ENCODE measurements at places on chromosomes 2 and 18. TPM values are rescaled to one million over a fixed set of nuclear protein-coding genes. Genes with fewer than 3 reads are reported as not detected.

- no peak for DNase-seq
Measured at GRCh38 chr2:149421791-149422190, 91.4 kb downstream of the LYPD6 start.

DNA sequence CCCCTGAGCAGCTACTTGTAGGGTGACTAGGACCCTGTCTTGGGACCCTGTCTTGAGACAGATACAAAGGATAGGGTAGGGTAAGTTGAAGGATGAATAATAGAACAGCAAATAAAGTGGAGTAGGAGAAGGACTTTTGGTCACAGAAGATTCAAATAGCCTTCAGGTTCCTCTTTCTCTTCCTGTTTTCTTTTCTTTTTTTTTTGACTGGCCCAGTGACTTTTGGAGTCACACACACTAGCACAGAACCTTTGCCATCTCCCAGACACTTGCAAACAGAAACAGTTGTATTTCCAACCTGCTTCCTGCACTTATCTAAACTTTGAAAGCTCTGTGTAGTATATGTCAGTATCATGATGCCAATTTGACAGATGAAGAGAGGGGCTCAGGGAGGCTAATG is 108.2 kb downstream of the TDRD15 start:
- no peak for DNase-seq

GRCh38 chr2:86221066-86221684 is 21.9 kb downstream of the MRPL35 start:
- DNase-seq = peak; percentile 64

DNA sequence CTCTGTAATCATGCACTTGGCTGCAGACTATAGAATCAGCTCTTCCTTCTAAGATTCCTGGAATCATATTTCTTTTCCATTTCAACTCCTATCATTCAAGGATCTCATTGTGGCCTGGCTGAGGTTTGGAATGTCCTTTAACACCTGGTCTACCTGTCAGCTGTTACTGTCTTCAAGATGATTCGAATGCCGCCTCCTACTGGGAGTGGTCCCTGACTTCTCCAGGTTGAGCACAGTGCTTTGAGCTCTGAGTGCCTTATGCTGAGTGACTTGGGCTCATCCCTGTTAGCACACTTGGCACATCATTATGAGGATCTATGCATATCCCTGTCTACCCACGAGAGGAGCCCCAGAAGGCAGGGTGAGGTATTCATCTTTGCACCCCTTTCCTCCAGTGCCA is 87.6 kb downstream of the MARCHF4 start:
- no peak for DNase-seq

GRCh38 chr18:54388203-54389142 is 30.8 kb downstream of the C18orf54 start:
- no peak for DNase-seq

GRCh38 chr2:142878031-142878678 is 691 bp downstream of the KYNU start:
- DNase-seq = no peak

- no peak for DNase-seq
Measured at GRCh38 chr2:233189025-233189424, 62.4 kb upstream of the ATG16L1 start.

GRCh38 chr2:120675460-120676130 is 60.1 kb upstream of the GLI2 start:
- peak; percentile 67 for DNase-seq

GRCh38 chr18:72544092-72544886 is at the start of gene CBLN2:
TSS of gene CBLN2 (minus strand) at chr18:72544342. CDS start at chr18:72542160, 2,182 bp downstream.
- peak; percentile 77 for DNase-seq

GRCh38 chr2:17916584-17916983 is 38.1 kb downstream of the KCNS3 start:
- no peak for DNase-seq

GRCh38 chr2:10223932-10224720 is 78.6 kb upstream of the HPCAL1 start:
- DNase-seq = no peak

DNA sequence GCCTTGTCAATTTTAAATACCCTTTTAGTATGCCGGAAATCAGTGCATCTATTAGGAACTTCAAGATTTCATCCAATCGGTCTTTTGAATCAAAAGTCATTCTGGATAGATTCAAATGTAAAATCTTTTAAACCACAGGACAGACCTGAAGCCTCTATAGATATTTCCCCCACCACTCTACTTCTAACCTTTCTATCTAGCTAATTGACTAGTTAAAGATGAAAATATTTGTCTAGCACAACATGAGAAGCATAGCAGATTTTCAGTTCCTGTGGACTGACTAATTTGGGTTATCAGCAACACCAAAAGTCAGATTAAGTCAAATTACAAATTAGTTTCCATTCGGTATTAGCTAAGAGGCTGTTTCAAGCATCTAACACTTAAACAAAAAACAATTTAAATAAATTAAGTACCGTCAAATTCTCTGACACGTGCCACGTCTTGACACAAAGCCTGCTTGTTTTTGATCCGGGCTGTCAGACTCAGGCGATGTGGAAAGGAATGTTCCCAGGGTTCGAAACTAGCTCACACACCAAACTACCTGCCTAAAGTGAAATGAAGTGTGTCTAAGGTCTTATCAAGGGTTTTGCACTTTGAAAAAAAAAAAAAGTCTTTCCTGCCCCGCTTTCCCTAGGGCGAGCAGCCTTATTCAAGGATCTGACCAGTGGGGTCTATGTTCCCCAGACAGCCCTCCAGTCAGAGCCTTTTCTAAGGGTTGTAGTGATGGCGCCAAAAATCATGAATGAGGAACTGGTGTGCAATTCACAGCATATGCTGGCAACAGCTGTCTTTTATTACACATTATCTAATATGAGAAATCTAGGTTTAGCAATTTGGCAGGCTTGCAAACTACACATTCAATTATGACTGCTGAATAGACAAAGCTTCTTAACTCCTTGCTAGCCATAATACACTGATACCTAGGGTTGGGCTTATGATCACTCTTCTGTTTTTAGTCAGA is 4.7 kb downstream of the CYTIP start:
- no peak for DNase-seq

- DNase-seq = no peak
Measured at GRCh38 chr2:121890041-121890440, 134.6 kb downstream of the TSN start.

DNA sequence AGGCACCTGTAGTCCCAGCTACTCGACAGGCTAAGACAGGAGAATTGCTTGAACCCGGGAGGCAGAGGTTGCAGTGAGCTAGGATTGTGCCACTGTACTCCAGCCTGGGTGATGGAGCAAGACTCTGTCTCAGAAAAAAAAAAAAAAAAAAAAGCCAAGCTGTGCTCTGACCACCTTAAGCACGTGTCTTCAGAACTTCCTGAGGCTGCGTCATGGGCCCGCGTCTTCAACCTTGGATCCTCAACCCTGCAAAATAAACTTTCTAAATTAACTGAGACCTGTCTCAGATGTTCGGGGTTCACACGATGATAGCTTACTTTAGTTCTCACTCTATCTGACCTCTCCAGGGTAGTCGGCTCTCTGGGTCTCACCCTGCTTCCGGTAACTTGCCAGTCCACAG is 65.8 kb upstream of the CABLES1 start:
- DNase-seq = no peak

- no peak for DNase-seq
Measured at GRCh38 chr2:222982010-222982908, 69.7 kb upstream of the KCNE4 start.

- no peak for DNase-seq
Measured at GRCh38 chr18:67600181-67601180, 84.0 kb upstream of the DSEL start.

GRCh38 chr2:43136011-43136799 is 90.2 kb downstream of the ZFP36L2 start:
- DNase-seq = no peak

DNA sequence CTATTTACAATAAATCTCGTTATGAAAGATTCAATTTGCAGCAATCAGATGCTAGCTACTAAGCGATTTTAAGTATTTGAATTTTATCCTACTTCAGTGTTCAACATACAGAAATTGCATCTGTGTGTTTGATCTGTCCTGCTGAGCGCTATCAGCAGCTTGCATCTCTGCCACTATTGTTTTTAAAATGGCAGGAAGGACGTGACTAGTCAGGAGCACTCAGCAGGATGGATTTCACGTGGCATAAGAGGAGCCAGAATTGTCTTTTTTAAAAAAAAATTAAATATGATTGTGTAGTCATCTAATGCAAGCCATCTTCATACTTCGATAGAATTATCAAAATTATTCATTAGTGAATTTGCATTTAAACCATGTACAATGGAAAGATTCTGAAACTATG is 2.8 kb upstream of the KLHL14 start:
- no peak for DNase-seq

DNA sequence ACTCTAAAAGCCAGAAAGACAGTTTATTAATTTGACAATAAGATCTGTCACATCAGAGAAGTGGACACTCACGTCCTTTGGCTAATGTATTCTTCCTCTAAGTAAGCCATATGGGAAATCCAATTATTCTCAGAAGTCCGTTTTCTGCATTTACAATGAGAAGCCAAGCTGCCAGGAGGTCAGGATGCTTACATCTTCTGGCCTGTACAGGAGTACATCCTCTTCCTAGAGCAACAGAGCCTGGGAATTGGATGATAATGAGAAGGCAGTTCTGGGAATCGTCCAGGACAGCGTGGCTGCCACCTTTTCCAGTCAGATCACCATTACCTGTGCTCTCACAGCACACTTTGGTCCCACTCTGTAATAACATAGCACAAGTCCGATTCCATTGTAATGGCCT is 5.2 kb downstream of the RAPGEF4 start:
- no peak for DNase-seq

DNA sequence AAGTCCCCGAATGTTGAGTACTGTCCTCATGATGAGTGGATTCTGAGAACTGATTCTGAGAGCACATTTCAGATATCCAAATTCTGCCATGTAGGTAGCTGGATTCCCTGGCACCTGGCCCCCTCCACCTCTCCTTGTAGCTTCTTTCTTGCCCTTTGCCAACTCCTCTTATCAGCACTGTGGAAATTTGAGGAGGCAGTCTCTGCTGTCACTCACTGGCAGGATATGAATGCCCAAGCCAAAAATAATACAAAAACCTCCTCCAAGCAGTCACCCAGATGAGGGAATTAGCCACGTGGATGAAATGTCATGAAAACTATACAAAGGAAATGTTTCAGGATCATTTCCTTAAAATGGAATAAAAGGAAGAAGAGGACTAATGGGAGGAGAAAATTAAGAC is 276.8 kb downstream of the SETBP1 start:
- DNase-seq = no peak

DNA sequence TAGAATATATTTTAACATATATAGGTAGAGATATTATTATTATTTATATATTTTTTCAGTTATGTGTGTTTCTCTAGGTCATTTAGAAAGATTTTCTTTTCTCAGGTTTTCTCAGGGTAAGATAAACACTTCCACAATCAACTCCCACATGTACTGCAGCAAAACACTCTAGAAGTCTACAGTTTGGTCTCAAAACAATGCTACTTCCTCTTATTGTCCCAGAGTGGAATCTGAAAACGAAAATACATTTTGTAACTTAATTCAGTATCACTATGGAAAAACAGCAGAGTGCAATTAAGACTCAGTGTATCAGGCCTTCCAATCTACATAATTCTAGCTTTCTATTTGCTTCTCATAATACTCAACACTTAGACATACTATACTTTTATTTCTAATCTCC is 190.1 kb upstream of the SLC35G4 start:
- no peak for DNase-seq

GRCh38 chr2:11571170-11571569 is 37.3 kb downstream of the GREB1 start:
- no peak for DNase-seq

- DNase-seq = no peak
Measured at GRCh38 chr2:180494286-180494685, 486.1 kb upstream of the UBE2E3 start.

DNA sequence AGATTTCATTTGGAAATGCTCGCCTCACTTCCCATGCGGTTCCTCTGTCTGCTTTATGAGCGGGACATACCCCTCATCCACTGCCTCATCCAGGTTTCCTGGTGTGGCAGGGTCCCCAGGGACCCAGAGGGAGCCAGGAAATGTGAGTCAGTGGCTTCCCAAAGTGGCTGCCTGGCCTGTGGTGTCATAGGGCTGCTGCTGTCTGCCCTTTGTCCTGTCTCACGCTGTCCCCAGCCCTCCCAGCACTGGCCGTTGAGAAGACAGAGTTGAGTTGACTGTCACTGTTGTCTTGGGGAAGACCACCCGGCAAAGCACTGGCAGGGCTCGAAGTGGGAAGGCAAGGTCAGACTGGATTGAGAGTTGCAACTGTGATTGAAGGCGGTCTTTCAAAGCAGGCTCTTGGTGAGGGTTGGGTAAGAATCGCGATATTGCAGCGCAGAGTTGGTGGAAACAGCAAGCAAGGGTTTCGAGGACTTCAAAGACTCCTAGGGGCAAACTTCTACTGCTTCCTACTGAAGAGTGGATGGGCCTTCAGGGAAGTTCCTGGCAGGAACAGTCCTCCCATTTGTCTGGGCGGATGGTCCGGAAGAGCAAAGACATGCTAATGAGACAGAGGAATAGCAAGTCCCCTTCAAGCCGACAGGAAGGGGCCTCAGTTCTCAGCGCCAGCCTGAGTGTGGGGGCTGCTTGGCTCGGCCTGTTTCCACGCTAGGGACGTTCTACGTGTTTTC is 33.9 kb downstream of the RAB31 start:
- DNase-seq = peak; percentile 35

- DNase-seq = peak; percentile 70
Measured at GRCh38 chr2:159615367-159616285, 722 bp downstream of the BAZ2B start.

DNA sequence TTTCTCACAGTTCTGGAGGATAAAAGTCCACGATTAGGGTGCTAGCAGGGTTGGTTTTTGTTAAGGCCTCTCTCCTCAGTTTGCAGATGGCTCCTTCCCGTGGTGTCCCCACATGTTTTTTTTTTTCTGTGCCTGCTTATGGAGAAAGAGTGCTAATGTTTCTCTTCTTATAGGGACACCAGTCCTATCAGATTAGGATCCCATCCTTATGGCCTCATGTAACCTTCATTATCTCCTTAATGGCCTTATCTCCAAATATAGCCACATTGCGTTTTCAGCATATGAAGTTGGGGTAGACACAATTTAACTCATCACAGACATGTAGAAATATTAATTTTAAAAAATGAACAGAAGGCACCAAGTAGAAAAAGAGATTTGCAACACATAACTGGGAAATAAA is 755.7 kb upstream of the CELF4 start:
- no peak for DNase-seq

- DNase-seq = peak; percentile 28
Measured at GRCh38 chr18:50009773-50010335, 185.1 kb downstream of the MYO5B start.

SAG gene
- total RNA-seq = not detected

PAX8 gene
- 0.49 TPM for total RNA-seq

WDCP gene
- total RNA-seq = 43.9 TPM

STRN gene
- total RNA-seq = 27.2 TPM

PLB1 gene
- not detected for total RNA-seq

MEIS1 gene
- total RNA-seq = 107 TPM

IL18R1 gene
- not detected for total RNA-seq

UGT1A4 gene
- total RNA-seq = not detected

RTP5 gene
- total RNA-seq = not detected

ABCG5 gene
- not detected for total RNA-seq

PFN4 gene
- 1.3 TPM for total RNA-seq

GALNT13 gene
- 7.4 TPM for total RNA-seq

ASB18 gene
- not detected for total RNA-seq

MOGAT1 gene
- not detected for total RNA-seq
